Left cardiac atrium (tissue), 4 donors: ENCODE measurements at places on chromosomes 13 and 19. TPM values are rescaled to one million over a fixed set of nuclear protein-coding genes. Genes with fewer than 3 reads are reported as not detected.
A peak's percentile ranks its signal among the peaks of the same experiment; 100 is the strongest.

The BST2 gene
- 56.9 TPM for total RNA-seq

The ZSCAN4 gene
- 0.13 TPM for total RNA-seq

The CAPS gene
- total RNA-seq = 6.6 TPM

The GJA3 gene
- 8.0 TPM for total RNA-seq

The PRSS57 gene
- not detected for total RNA-seq

GRCh38 chr13:72652681-72653080 is 74.7 kb downstream of the MZT1 start:
- no peak for DNase-seq

DNA sequence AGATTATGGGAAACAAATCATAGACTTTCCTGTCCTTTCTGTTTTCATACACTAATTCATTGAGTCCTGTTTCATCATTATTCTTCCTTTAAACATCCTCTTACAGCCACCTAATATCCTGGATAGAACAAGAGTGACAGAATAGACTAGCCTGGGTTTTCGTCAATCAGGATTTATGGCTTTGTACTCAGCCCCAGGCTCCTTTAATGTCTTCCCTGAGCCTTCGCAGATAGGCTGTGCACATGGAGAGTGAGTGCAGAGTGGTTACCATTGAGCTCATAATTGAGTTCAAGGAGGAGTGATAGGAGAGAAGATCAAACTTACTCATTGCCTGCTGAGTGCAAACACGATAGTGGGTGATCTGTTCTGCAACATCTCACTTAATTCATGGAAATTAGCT is 304.9 kb downstream of the TDRD3 start:
- no peak for DNase-seq

DNA sequence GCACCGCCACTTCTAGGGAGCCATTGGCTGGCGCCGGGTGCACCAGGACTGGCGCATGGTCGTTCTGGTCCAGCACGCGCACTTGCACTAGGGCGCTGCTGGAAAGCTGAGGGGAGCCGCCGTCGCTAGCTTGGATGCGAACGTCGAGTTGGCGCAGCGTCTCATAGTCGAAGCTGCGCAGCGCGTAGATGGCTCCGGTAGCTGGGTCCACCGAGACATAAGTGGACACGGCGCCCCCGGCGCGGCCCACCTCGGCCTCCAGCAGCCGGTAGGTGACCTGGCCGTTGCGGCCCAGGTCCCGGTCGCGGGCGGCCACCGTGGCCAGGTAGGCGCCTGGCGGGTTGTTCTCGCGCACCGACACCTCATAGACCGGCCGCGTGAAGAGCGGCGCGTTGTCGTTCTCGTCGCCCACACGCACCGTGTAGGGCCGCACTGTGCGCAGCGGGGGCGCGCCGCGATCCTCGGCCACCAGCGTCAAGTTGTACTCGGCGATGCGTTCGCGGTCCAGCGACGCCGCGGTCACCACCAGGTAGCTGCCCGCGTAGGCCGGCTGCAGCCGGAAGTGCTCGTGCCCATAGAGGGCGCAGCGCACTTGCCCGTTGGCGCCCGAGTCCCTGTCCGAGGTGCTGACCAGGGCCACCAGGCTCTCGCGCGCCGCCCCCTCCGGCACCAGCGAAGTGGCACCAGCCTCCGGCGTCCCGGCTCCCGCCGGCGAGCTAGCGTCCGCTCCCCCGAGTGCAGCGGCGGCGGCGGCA is 1.7 kb downstream of the PCDH8 start:
- DNase-seq = peak; percentile 60
